Activated CD8-positive, alpha-beta memory T cell treated with anti-CD3 and anti-CD28 coated beads for 1 hour (primary cell): ENCODE measurements at places on chromosomes 5 and 9.

DNA sequence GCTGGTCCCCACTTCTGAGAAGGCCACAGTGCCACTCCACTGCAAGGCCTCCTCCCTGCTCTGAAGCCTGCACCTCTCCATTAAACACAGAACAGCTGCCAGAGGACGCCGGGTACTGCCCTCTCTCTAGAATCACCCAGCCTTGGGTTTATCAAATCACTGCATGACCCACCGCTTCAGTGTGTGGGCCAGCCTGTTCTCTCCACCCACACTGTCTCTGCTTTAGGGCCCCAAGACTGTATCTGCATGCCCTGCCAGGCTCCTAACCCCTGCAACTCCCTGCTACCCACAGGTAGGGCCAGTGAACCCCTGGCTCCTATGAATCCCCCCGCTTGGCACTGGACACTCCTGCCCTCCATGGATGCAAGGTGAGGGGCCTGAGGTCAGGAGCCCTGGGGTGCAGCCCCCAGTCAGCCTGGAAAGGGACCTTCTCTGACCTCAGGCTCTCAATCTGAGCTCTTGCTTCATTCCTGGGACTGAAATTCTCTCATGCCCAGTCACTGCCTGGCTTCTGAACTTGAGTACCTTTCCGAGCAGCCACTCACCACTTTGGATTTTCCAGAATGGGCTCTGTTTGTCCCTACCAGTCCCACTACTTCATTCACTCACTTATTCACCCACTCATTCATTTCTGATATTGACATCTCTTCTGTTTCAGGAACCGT, 206.3 kb downstream of the GABBR2 start:
- DNase-seq: no peak

DNA sequence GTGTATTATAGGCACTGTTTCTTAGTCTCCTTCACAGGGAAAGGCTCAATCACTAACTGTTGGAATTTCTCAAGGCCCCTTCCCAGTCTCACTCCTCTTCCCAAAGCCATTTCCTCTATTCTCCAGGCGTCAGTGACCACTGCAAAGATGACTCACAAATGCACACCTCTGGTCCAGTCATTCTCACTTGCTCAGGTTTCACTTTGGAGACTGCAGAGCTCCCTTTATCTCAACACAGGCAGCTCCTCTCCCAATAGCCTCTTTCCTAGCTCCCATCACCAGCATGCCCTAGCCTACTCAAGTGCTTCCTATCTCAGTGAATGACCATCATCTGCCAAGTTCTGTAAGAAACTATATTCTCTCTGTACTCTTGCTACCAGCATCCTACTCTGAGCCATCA, 323.6 kb downstream of the NTRK2 start:
- DNase-seq: no peak

GRCh38 chr9:110008663-110009062, 199.3 kb downstream of the C9orf152 start:
- DNase-seq: no peak

- DNase-seq: no peak
Measured at GRCh38 chr9:134348404-134349155, 22.3 kb downstream of the RXRA start.
